ENCODE measurements at places on chromosomes 4 and X.

GRCh38 chr4:185096032-185096653, 46.9 kb upstream of the SLC25A4 start:
- DNase-seq: no peak

- no peak for DNase-seq
These were observed 1.6 kb downstream of the ANKRD50 start for GRCh38 chr4:124710911-124711310.

DNA sequence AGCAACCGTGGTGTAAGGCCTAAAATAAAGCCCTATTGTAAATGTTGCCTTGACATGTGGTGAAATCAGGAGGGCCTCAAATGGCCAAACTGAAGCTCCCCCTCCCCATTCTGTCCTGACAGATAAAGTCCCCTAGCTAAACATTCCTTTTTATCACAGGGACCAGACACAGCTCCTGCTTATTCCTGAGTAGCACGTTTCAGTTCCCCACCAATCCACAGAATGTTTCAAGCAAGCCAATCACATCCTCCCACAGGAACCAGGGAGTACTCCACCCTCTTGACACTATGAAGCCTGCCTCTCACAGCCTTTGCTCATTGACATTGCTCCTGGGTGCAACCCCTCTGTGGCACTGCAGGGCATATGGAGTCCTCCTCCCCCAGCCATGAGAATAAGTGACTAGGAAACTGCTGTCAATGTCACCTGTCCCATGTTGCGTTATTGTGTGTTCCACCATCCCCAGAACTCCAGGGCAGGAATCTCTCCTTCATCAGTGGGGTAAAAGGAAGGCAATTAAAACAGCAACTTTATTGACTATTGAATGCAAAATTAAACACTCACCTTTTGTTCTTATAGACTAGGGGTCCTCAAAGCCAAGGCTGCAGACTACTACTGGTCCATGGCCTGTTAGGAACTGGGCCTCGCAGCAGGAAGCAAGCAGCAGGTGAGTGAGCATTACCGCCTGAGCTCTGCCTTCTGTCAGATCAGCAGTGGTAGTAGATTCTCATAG, 128.1 kb downstream of the COL25A1 start:
- DNase-seq: no peak

- no peak for DNase-seq
These were observed 949.7 kb upstream of the TENM3 start for GRCh38 chr4:181293541-181293940.

- DNase-seq: no peak
These were observed 529 bp upstream of the CITED1 start for GRCh38 chrX:72306085-72306801.

DNA sequence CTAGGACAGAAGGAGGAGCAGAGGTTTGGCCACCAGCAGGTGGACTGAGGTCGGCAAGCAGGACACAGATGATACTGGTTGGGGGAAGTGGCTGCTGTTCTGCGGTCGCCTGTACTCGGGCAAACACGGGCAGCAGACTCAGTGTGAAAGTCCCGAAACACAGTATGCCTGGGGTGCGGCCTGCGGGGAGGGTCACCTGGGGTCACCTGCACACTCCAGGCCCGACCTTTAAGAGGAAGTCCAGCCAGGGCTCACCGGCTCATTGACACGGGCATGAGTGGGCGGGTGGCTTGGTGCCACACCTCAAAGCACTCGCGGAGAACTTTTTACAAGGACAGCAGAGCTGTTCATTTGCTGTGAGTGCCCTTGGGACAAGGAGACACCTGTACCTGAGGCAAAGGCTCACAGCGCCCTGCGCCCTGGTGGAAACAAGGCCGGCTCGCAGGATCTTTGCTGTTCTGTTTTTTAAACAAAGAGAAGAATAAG, 71.5 kb upstream of the MXD4 start:
- DNase-seq: no peak

DNA sequence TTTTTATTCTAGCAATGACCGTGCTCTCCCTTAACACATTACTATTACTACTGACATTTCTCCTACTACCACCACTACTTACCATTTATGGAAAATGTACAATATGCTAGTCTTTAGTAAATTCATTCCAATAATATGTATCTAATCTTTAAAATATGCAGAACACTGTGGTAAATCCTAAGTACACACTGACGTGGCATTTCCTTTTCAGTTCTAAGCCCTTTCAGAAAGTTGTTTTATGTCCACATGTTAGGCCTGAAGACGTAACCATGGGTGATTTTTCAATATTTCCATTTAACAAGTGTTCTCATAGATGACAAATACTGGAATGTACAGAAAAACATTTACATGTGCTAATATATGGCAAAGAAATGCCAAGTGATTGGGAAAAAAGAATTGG, 268.6 kb upstream of the SLIT2 start:
- DNase-seq: no peak

DNA sequence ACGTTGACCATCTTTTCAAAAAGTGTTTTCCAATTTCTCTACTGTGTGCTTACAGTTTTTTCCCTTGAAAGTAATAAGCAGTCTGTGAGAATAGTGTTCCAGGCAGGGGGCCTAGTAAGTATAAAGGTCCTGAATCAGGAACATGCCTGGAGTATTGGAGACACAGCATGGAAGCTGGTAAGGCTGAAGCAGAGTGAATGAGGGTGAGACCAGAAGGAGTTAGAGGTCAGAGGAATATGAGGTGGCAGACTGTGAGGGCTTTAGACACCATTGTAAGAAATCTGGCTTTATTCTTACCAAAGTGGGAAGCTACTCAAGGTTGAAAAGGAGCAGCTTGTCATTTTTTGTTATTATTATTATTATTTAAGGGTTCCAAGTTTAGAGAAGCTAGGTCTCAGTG, 107.4 kb downstream of the CT47B1 start:
- DNase-seq: no peak

GRCh38 chrX:72123471-72124185, 8.1 kb downstream of the RTL5 start:
- DNase-seq: no peak

DNA sequence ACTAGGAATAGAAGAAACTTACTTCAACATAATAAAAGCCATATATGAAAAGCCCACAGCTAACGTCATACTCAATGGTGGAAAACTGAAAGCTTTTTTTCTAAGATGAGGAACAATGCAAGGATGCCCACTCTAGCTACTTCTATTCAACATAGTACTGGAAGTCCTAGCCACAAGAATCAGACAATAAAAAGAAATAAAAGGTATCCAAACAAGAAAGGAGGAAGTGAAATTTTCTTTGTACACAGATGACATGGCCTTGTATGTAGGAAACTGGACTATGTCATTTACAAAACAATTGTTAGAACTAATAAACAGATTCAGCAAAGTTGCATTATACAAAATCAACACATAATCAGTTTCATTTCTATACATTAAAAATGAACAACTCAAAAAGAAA, 25.5 kb upstream of the NXT2 start:
- no peak for DNase-seq

- no peak for DNase-seq
These were observed 116.7 kb downstream of the KLHL8 start for GRCh38 chr4:87103691-87104187.

GRCh38 chr4:174061026-174061425, 222.4 kb downstream of the FBXO8 start:
- DNase-seq: no peak

GRCh38 chr4:83108101-83108861, 6.2 kb downstream of the PLAC8 start:
- DNase-seq: no peak

GRCh38 chrX:66918511-66918910, 279.6 kb upstream of the EDA2R start:
- no peak for DNase-seq

- DNase-seq: no peak
These were observed 51.2 kb downstream of the IRF2 start for GRCh38 chr4:184423003-184423686.

DNA sequence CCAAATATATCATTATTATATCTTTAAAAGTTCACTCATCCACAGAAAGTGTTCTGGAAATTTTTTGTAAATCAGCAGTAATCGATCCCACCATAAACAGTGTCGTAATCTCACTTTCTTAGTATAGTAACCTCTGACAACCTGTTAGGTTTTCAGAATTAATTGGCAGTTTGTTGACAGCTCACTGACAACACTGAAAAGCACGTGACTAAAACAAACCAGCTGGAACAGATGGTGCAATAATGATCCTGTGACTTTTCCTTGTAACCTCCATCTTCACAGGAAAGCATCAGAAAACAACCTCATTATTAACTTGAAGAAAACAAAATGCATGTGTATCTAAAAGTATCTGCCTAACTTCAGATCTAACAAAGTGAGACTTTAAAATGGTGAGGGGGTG, 48.5 kb downstream of the FSTL5 start:
- DNase-seq: no peak

GRCh38 chr4:23874536-23874901, 15.3 kb downstream of the PPARGC1A start:
- DNase-seq: no peak

- DNase-seq: no peak
These were observed 320.6 kb downstream of the ARHGAP10 start for GRCh38 chr4:148052448-148052847.

DNA sequence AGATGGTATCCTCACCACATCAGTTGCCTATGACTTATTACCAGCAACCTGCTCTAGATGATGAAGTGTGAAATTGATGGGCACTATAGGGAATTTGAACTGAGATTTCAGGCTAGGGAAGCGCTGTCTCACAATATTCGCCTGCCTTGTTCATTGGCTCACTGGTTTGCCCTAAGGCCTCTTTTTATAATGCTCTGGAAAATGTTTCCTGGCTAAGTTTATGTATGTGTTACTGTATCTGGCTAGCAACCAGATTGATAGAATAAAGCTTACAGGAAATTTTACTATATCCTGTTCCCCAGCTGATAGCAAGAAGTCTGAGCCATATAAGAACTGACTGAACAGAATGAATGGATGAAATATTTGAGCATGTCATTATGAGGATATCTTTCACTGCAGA, 71.6 kb downstream of the GSTCD start:
- no peak for DNase-seq

GRCh38 chrX:53223955-53224859, 800 bp downstream of the KDM5C start:
- DNase-seq: peak; percentile 73

DNA sequence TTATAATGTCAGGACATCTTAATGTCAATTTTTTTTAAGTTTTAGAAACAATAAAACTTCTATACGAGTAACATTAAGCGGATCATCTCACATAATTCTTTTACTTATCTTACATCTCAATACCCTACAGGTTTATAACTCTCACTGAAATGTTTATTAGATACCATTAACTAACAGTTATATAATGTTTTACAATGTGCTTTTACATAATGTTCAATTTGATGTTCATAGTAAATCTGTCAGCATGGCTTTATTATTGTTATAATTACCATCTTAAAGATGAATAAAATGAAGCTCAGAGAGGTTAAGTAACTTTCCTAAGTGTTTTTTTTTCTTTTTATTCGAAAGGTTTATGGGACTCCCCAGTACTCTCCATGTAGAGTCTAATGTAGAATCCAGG, 33.9 kb upstream of the WDFY3 start:
- no peak for DNase-seq

DNA sequence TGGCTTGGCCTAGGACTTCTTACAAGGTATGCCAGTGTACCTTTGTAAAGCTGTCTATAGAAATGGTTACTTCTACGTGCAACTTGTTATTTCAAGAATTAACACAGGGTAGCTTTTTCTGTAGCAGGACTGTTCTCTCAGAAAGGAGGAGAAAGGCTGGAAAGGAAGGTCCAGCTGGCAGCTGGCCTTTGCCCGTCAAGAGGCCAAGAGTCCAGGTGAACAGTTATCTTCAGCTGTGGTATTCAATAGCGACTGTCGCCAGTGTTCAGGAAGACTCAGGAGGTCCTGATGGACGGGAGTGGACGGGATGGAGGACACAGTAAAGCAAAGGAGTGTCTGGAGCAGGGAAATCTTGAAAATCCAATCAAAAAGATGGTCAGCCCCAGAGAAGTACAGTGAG, 4.7 kb downstream of the CYP4V2 start:
- no peak for DNase-seq

DNA sequence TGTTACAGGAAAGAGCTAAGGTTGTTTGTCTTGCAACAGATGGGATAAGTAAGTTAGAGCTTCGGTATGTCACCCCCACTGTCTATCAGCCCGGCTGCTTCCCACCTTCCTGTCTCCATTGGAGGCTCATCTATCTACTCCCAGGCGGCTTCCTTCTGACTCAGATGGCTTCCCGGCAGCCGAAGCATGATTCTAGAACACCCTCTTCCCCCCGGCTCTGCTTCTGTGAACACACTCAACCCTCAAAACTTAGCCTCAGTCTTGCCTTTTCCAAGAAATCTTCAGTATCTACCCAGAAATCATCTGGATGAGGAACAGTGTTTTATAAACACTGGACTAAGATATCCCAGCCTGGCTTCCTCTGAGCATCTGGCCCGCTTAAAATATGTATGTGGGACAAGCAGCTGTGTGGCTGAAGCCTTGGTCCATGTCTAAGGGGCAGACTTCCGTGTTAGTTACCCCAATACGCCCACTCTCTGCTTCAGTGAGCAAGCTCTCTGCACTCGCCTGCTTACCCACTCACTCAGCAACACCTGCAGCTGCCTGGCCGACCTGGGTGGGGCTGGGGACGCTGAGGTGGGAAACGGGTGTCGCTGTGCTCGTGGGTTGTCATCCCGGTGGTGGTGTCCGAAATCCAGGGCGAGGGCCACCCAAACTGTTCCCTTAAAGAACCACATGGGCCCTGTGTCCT, 12.0 kb upstream of the SLC2A9 start:
- DNase-seq: peak; percentile 41

DNA sequence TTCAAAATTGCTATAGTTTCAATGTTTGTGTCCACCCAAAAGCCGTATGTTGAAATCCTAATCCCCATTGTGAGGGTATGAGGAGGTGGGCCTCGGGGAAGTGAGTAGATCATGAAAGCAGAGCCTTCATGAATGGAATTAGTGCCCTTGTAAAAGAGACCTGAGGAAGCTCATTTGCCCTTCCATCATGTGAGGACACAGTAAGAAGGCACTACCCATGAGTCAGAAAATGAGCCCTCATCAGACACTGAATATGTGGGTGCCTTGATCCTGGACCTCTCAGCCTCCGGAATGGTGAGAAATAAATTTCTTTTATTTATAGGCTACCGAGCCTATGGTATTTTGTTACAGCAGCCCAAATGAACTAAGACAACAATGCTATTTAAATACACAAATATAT, 57.7 kb upstream of the EFHC2 start:
- DNase-seq: no peak

GRCh38 chr4:184861047-184861446, 35.3 kb upstream of the ACSL1 start:
- no peak for DNase-seq

DNA sequence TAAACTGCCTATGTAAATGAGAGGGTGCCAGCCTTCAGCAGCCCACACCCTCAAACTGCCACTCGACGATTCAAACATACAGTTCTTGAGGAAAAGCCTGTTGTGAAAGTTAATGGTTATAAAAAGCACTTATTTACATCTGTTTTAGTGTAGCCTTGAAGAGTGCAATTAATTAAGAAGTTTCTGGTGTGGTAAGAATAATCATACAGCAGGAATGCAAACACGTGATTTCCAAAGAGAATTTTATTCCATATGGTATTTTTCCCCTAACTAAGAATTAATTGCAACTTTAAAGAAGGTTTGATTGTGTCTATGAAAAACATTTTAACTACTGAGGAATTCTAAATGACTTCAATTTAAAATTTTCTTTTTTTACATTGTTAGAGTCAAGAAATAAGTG, 176.3 kb upstream of the PITX2 start:
- no peak for DNase-seq
